ENCODE measurements at places on chromosomes 6 and 20. TPM values are rescaled to one million over a fixed set of nuclear protein-coding genes. Genes with fewer than 3 reads are reported as not detected.

The ZSCAN16 gene
- 3.1 TPM for total RNA-seq

The SEL1L2 gene
- total RNA-seq: not detected

The PRICKLE4 gene
- 0.19 TPM for total RNA-seq

The CRISP1 gene
- total RNA-seq: not detected

The SRMS gene
- not detected for total RNA-seq

The HNF4A gene
- total RNA-seq: 0.19 TPM

The ENPP4 gene
- total RNA-seq: 0.77 TPM

The MAP7 gene
- 1.4 TPM for total RNA-seq
